ENCODE measurements at places on chromosomes 3 and 15.

- no peak for DNase-seq
Measured at GRCh38 chr3:9028134-9028533, 64.9 kb upstream of the RAD18 start.

DNA sequence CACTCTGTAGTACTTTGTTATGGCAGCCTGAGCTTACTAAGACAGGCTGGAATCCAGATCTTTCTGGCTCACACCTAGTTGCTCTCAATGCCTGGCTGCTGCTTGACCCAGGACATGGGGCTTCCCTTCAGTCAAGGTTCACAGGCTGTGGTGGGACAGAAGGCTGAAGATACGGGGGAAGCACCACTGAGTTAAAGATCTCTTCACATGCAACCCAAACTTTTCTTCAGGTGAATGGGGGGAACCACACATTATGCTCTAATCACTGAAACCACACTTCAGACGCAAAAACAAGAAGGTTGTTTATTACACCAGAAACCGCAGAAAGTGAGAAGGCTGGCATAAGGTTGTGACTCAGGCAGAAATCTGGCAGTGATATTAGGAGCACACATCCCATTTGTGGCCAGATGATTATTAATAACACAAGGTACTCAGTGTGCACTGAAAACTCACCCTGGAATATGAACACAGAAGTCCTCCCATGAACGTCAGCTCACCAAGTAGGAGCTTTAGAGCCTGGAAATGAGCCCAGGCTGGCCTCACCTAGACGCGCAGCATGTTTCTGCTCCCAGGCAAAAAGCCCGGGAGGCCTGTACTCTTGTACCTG is 230.5 kb upstream of the CHRNA7 start:
- no peak for DNase-seq

GRCh38 chr15:91895051-91895450 is 41.5 kb downstream of the SLCO3A1 start:
- DNase-seq, result no peak

- no peak for DNase-seq
Measured at GRCh38 chr15:100383302-100384107, 41.7 kb upstream of the ADAMTS17 start.

- DNase-seq, result no peak
Measured at GRCh38 chr3:51921081-51921578, 18.0 kb upstream of the IQCF1 start.

GRCh38 chr3:100189444-100189964 is 71.3 kb upstream of the TBC1D23 start:
- DNase-seq, result no peak

- no peak for DNase-seq
Measured at GRCh38 chr3:49324768-49325167, 15.1 kb downstream of the USP4 start.

DNA sequence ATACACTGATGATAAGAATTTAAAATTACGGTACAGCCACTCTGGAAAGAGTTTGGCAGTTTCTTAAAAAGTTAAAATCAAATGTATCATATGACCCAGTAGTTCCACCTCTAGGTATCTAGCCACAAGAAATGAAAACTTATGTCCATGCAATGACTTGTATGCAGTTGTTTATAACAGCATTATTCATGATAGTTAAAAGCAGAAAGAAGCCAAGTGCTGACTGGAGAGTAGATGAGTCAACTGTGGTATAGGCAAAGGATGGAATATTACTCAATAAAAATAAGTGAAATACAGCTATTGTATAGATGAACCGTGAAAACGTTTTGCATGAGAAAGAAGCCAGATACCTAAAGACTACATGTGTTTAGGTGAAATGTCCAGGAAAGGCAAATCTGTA is 14.8 kb downstream of the GPR87 start:
- no peak for DNase-seq

DNA sequence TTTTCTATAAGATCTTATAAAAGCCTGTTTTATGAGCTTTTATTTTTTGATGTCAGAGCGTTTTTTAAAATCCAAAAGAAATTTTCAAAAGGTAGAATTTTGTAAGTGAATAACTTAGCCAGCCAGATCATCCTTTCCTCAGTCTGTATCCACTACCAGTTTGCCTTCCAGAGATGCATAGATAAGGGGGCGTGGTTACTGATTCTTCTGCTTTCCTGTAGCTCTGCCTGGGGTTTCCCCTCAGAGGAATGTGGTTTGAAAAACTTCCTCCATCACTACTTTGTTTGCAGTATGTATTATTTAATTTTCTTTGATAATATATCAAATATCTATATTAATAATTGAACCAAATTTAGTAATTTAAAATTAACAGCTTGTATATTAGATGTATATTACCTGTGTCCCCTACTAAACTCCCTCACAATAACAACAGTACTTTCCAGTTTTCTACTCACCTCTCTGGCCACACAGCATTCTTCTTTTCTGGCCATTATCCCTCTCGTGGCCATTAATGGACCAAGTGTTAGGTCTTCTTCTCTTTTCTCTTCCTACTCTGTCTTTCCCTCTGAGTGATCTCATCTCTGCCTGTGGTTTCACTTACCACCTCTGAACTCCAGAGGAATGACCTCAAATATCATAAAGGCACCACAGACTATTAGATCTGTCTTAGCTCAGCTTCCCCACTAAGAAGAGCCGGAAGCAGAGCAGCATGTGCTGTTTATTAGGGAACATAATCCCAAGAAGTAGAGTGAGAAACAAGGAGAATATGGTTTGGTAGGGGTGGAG is 239.7 kb downstream of the UBE2E2 start:
- no peak for DNase-seq

DNA sequence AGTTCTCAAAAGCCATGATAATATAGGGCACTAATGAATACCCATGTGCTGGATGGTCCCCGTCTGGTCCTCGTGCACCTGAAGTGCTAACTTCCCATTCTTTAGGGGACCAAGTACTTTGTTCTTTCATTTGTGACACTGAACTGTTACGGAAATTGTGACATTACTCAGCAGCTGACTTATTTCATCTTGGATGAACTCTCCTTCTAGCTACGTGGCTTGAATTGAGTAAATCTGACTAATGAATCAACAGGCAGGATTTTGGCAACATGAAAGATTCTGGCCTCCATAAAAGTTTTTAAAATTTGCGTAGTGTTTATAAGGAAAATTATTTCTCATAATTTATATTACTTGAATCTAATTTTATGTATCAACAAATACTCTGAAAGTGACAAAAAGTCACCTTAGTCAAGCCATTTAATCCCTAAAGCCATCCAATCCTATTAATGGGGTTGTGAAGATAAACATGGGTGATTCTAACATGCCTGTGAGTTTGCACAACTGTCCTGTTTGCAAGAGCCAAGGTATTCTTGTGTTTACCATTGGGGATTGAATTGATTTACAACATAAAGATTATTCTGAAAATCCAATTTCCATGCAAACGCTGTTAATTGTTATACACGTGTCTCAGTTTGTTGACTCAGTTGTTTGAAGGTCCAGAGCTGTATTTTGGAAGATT is 119.9 kb downstream of the AGBL1 start:
- DNase-seq, result no peak

GRCh38 chr15:60343221-60343970 is 54.4 kb downstream of the ANXA2 start:
- no peak for DNase-seq

DNA sequence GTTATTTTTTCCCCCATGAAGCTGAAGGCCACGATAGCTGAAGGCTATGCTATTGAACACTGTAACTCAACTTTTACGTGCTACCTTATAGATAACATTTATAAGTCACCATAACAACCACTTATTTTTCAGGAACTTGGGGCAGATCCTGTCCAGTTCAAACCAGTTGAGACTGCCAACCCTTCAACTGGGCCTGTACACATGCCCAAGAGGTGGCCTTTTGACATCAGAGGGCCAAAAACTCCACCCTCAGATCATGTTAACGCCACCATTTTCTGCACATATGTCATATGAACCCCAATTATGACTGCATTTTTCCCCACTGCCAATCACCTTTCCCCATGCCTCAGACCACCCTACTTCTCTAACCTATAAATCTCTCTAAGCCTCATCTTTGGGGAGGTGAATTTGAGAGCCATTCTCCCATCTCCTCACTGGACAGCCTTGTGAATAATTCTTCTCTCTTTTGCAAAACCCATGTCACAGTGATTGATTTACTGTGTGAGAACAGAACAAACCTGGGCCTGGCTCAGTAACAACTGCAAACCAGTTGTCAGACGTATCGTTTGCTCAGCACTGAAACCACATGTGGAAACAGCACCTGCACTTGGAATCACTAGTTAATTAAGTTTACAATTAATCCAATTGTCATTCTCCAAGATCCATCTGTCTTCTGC is 42.5 kb downstream of the ZNF445 start:
- DNase-seq, result no peak

DNA sequence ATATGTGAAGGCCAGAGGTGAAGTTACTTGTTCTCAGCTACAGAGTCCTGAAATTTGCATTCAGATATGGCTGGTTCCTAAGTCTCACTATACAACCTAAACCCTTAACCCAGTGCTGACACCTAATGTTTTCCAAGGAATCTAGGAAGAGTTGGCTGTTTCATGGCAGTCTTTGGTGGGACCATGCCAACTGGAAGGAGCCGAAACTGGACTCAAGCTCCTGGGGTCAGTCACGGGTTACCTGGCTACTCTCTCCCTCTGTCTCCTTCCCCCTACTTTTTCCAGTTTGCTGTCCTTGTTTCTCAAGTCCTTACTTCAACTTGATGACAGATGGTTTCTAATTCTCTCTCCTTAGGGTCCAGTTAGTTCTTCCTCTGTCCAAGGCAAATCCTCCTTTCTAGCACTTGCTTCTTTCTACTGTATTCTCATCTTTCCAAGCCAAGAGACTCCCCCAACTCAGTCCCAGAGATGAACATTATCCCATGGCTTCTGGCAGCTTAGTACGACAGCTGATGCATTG is 88.6 kb upstream of the COL6A5 start:
- DNase-seq, result no peak

- no peak for DNase-seq
Measured at GRCh38 chr15:93212578-93212977, 123.6 kb upstream of the RGMA start.

DNA sequence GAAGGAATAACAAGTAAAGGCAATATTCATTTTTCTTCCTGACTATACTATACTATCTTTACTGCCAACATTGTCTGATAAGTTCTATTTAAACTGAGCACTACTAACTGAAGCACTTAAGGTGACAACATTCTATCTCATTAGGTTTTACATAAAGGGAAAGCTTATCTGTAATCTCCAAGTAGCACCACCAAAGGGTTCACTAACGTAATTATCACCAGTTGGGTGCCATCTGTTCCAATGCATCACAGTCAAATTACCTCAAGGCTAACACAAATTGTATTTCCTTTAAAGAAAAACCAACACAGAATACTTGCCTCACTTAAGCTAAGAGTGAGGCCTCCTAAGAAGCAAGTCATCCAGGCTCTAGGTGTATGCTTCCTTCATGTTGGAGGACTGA is 453.8 kb downstream of the RAP2B start:
- no peak for DNase-seq

DNA sequence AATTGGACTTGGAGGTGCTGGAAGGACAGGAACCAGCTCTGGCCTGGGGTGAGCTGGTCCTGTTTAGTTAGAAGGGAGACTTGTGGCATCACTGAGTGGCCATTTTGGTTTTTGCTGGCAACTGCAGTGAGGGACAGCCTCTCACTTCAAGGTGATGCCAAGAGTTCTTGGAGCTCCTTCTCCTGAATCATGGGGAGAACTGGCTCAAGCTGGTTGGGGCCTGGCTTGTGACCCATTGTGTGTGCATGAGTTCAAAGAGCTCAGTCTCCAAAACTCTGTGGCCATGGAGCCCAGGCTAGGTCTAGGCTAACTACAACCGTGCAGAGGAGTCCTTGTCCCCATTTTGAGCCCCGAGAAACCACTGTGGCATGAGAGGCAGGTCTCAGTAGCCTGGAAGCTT is 60.1 kb upstream of the ZNF148 start:
- DNase-seq, result no peak

GRCh38 chr15:60933900-60934885 is 294.9 kb downstream of the RORA start:
- DNase-seq, result no peak

- DNase-seq, result no peak
Measured at GRCh38 chr15:78538358-78538757, 1.9 kb upstream of the PSMA4 start.

DNA sequence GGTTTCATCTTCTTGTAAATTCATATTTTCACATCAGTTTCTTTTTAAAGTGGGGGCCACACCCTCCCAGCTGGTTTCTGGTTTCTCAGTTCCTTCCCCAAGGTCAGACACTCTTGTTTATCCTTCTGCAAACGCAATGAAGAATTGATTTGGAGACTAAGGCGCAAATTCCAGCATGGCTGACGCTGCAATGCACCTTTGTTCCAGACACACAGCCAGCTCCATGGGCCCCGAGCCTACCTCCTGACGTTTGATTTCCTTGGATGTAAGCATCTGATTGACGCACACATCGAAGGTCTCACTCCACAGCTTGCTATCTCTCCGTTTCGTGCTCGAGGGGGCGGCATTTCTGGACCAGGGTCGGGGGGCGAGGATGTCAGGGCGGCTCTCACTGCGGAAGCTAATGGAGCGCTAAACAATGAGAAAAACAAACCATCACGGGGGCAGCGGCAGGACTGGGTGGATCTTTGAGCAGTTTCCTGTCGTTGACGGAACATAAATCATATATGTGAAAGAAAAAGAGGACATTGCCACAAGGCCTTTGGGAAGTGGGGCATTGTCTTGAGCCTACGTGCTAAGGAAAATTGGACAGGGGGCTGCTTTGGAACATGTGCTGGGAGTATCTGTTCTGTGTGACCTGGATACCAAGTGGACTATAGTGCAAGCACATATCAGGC is 46.9 kb downstream of the ARHGEF3 start:
- peak; percentile 10 for DNase-seq

DNA sequence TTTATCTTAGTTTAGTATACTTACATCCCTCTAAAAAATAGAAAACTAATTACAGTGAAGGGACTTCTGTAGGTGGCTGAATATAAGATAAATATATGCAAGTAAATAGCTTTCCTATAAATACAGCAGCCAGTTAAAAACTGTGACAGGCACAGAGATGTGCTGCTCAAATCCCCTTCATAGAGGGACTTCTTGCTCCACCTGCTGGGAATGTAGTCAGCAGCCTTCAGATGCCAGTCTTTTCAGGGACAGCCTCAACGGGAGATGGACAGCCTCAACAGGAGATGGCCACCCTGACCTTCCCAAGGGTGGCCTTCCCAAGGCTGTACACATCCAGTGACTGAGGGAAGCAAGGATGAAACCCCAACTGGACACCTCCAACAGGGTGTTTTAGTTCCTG is 15.7 kb upstream of the PRR23E start:
- no peak for DNase-seq

- DNase-seq, result no peak
Measured at GRCh38 chr3:98730886-98731537, 32.1 kb upstream of the ST3GAL6 start.

DNA sequence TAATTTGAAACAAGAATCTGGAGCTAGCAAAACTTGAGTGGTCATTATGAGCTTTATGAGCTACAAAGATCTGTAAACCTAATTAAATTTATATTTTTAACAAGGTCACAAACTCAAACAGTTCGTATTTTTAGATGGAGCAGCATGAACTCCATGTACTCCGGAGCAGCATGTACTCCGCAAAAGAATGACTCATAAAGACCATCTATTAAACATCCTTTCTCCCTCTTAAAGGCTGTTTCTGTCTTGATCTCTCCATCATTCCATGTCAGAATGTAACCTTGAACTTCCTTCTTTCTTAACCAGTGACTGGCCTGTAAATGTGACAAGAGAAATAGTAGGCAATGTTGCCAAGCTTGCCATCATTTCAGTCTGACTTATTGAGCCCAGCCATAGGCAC is 696.9 kb downstream of the ZNF385D start:
- no peak for DNase-seq

Measured in stimulated activated CD8-positive, alpha-beta memory T cell treated with anti-CD3 and anti-CD28 coated beads, Interleukin-7, amount 100 ng/mL, for 1 hour (primary cell).